Stimulated activated CD8-positive, alpha-beta memory T cell treated with anti-CD3 and anti-CD28 coated beads, Interleukin-4, amount 100 ng/mL, for 48 hours (primary cell): ENCODE measurements at places on chromosomes 4 and X.

GRCh38 chr4:107876099-107876498 is 51.4 kb downstream of the SGMS2 start:
- no peak for DNase-seq

GRCh38 chr4:185995665-185996064 is 73.3 kb upstream of the TLR3 start:
- DNase-seq = no peak

DNA sequence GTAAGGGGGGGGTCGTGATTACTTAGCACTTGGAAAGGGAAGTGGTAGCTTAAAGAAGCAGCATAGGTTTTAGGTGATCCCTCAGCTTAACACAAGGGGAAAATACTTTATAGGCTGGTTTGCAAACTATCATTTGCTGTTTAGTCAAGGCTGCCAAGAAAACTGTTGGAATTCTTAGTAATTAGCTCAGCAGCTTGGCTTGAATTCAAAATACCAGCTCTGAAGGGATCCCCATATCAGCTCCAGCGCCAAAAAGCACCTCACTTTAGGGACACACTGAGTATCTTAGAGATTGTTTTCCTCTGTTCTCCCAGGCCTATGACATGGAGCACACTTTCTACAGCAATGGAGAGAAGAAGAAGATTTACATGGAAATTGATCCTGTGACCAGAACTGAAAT is 8.8 kb downstream of the TNMD start:
- DNase-seq = no peak

GRCh38 chrX:39726771-39727170 is 371.0 kb downstream of the BCOR start:
- no peak for DNase-seq

- no peak for DNase-seq
These were observed 167.8 kb upstream of the GK2 start for GRCh38 chr4:79575709-79576428.

GRCh38 chr4:169485791-169486742 is 126.3 kb downstream of the NEK1 start:
- DNase-seq = peak; percentile 37

GRCh38 chr4:171235521-171235920 is 577.7 kb upstream of the GALNTL6 start:
- no peak for DNase-seq

DNA sequence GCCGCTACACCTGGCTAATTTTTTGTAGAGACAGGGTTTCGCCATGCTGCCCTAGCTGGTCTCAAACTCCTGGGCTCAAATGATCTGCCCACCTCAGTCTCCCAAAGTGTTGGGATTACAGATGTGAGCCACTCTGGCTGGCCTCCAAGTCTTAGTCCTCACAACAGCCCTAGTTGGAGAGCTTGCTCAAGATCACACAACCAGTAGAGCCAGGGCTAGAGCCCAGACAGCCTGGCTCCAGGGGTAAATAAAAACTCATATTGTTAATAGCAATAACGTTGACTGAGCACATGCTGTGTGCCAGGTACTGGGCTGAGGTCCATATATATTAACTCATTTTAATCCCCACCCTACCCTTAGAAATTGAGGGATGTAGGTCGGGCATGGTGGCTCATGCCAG is 7.3 kb upstream of the JAKMIP1 start:
- no peak for DNase-seq

- no peak for DNase-seq
These were observed 26.1 kb upstream of the EREG start for GRCh38 chr4:74338792-74339333.

- DNase-seq = no peak
These were observed 1.3 kb downstream of the WDR1 start for GRCh38 chr4:10115271-10115796.

GRCh38 chrX:790783-791360 is 160.3 kb downstream of the SHOX start:
- no peak for DNase-seq

DNA sequence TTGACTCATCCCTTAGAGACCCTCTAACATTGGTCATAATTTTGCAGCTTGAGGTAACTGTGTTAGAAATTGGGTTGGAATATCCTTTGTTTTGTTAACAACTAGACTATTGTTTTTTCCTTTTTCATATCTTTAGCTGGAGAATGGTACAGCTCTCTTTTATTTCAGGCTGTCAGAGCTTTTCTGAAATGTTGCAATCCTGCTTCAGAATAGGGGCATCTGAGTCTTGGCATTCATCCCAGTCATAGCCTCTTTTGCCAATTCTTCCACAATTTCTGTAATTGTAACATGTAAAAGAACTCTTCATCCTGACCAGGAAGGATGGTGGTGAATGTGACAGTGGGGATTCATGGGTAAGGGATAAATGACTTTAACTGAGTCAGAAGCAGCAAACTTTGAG is 128.7 kb downstream of the FHIP1A start:
- DNase-seq = no peak

- no peak for DNase-seq
These were observed 16.5 kb downstream of the ENPP6 start for GRCh38 chr4:184201179-184201578.

GRCh38 chr4:143335979-143336780 is 496 bp upstream of the GAB1 start:
- peak; percentile 55 for DNase-seq

- DNase-seq = no peak
These were observed 170.4 kb upstream of the MAB21L2 start for GRCh38 chr4:150411520-150411919.

DNA sequence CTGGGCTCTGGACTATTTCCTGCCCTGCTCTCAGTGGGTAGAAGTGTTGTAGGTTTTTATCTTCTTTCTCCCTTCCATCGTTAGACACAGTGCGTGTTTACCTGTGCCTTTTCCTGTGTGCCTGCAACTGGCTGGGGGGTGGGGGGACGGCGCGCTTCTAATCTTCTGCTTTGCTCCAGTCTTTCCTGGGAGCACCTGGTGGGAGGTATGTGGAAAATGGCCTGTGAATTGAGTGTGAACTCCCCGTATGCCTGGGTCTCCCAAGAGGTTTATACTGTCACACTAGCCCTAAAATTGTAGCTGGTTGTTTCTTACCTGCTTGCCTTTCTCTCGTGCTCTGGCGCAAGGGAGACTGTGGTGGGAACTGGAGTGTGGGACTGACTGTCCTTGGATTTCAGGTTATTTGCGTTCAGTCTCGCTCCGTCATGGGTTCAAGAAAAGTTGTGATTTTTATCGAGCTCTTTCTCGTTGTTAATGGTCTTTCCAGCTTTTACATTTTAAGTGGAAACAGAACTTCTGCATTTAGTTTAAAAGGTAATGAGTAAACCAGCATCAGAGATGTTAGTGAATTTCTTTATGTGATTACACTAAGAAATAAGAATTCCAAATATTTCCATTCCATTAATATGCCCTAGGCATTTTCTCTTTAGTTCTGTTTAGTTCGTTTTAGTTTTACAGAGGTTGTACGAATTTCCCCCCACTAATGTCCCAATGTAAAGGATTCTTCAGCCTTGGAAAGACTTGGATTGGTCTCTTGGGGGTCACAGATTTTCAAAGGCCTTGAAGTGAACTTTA is 15.3 kb downstream of the MRPL1 start:
- DNase-seq = no peak

DNA sequence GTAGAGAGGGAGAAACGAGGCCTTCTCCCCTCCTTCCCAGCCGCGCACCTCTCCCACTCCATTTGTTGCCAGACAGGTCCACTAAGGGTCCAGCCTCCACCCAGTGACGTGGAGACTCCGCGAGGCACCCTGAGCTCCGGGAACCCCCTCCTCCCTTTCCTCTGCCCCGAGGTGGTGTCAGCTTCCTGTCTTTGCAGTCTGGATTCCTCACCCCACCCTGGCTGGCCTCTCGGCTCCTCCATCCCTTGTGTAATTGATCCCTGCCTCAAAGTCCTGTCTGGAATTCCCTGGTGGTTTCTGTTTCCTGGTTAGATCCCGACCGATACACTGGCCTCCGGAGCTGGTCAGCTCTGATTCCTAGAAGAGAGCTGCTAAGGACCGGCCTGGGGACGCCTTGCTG is 105.9 kb upstream of the SCOC start:
- no peak for DNase-seq

GRCh38 chrX:134073341-134073740 is 87.9 kb upstream of the GPC3 start:
- no peak for DNase-seq

- DNase-seq = no peak
These were observed 47.9 kb upstream of the LINC00632 start for GRCh38 chrX:140661643-140662042.

DNA sequence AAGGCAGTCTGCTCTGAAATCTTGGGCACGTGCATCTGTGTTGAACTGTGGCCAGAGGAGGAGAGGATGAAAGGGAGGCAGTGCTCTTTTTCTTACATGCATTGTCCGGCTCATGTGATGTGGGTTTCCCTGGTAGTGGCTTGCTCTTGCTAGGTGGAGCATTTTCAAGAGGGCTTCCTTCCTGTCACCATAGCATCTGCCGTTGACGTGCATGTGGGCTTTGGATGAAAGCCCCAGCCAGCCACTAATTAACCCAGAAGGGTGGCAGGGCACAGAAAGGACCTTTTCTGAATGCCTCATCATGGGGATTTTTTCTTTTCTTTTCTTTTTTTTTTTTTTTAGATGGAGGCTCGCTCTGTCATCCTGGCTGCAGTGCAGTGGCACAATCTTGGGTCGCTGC is 121.3 kb downstream of the GPR143 start:
- peak; percentile 44 for DNase-seq

DNA sequence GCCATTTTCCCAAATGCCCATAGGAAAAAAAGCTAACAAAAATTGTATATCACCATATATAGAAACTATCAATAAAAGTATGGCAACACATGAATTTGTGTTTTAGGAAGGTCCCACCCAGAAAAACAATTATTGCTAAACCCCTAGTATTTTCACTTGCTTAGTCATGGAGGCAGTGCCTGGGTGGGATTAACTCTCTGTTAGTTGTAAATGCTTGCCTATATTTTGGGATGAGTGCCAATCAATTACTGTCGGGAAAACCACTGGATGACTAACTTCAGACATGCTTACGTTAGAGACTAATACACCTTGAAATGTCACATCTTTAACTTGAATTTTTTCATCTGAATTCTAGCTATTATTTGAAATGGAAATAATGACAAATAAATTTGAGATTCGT is 33.9 kb downstream of the TMPRSS11A start:
- DNase-seq = no peak

- no peak for DNase-seq
These were observed 598.1 kb upstream of the ACTRT1 start for GRCh38 chrX:128650326-128650725.

- no peak for DNase-seq
These were observed 158.6 kb downstream of the C4orf33 start for GRCh38 chr4:129254526-129254925.

- DNase-seq = no peak
These were observed 55.4 kb downstream of the NPNT start for GRCh38 chr4:105950701-105951100.

- DNase-seq = no peak
These were observed 182.8 kb upstream of the C1QTNF7 start for GRCh38 chr4:15245006-15245530.

- no peak for DNase-seq
These were observed 328.6 kb upstream of the ARX start for GRCh38 chrX:25344161-25344936.

DNA sequence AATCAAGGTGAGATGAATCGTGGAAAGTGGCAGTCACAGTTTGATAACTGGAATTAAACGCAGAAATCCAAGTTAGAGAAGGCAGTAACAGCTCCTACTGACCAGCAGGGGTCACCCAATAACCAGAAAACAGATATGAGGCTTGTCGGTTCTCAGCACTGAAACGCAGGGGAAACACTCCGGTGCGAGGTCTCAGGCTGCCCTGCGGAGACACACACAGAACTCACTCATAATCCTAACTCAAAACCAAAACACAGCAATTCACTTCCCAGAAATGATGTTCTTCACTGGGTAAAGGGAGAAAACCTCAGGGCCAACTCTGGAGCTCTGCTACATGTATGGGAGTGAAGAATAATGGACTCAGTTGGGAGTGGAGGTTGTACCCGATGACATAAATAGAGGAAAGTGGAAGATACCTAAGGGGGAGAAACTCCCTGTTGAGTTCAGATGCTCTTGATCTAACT is 384.4 kb downstream of the RAPGEF2 start:
- peak; percentile 33 for DNase-seq
